ENCODE measurements at places on chromosomes 4 and X.

DNA sequence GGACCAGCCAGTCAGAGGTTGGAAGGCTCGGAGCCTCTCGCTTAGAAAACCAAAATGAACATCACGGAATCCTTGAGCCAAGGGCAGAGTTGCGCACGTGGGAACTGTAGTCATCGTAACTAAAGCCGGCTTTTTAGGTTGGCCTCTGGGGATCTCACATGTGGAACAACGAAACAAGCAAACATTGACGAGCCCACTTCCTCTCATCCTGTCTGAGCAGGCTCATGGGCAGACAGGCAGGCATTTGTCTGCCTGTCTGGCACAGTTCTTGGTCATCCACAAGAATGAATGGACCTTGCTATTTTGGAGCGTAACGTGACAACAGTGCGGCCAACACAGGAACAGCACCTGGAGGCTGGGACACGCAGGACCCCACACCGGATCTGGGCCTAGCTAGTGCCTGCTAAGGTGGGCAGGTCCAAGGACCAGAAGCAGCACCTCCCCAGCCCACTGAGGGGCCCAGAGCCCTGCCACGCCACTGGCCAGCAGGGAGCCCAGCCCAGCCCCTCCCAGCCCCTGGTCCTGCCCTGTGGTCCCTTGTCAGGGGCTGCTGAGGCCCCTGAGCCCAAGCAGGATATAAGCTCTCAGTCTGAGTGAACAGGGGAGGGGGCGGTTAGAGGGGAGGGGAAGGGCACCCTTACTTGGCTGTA lies 9.2 kb upstream of the TREX2 start:
- no peak for DNase-seq

GRCh38 chr4:93409035-93409434 lies 419.5 kb upstream of the ATOH1 start:
- no peak for DNase-seq

GRCh38 chrX:70439016-70439415 lies 5.6 kb upstream of the DLG3 start:
- no peak for DNase-seq

DNA sequence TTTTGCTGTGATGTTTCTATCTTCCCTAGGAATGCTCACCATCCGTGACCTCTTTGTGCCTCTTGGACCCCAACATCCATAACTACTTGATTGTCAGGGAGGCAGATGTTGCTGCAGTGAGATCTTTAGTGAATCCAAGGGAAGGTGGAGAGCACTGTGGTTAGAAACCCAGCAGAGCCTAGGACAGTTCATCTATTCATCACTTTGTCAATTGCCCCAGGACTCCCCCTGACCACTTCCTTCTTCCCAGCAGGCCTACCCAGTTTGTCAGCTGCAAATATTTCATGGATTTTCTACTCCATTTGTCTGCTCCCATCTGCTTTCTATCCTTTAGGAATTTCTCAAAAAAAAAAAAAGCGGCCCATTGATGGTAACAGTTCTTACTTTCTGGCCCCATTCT lies 942.8 kb downstream of the PCDH7 start:
- no peak for DNase-seq

- DNase-seq = no peak
Measured at GRCh38 chr4:168584321-168584771, 87.5 kb downstream of the PALLD start.

DNA sequence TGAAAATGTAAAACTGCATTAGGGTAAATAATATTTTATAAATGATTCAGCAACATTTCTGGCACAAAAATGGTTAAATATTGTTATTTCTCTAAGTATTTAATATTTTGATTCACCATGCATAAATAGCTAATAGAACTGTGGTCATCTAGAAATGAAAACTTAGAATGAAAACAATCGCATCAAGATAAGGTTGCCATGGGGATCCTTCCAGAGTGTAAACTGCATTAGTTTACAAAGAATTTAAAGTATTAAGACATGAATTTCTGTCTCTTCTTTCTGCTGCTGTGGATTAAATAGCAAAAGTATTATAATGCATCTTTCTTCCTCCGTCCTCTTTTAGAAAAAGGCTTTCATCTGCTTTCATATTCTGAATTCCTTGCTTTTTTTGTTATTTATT lies 1064.6 kb upstream of the SLIT2 start:
- no peak for DNase-seq

All from T-helper 9 cell (primary cell).